ENCODE measurements at places on chromosomes 13 and 19.

DNA sequence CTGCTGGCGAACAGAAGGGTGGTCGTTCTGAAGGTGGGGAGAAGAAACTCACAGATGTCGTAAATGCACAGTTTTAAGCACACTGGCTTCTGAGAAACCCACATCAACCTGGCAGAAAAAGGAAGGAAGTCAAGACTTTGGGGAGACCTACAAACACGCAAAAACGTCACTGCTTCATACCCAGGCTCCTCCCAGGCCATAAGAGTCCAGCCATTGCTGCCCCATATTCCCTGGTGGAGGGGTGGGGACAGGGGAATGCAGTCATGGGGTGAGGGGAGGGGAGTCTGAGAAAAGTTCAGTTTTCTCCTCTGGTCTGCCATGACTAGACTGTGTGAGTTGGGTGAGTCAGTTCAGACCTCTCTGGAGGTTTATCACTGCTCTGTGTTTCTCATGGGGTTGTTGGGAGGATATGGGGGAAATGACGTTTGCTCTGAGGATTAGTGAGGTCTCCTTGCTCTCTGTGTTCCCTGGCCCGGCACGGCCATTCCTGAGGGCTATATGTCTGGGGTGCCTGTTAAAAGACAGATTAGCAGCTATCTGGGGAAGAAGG is 139.0 kb downstream of the FLT1 start:
- no peak for DNase-seq

DNA sequence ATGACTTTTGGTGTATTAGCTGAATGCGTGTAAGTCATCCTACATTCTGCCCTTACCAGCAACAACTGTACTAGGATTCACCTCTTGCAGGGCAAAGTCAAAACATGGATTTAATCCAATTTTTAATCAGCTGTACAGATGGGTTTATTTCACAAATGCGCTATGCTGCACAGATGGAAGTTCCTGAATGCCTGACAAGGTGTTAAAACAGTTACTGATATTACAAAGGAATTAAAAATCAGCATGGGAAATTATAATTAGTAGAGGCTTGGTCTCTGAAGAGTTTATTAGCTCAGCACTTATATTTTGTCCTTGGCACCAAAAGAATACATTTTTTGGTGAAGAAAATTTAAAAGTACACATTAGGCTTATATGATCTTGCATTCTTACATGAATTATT is 448.9 kb downstream of the PCDH9 start:
- no peak for DNase-seq

GRCh38 chr13:103839460-103839859 is 773.2 kb upstream of the SLC10A2 start:
- no peak for DNase-seq

GRCh38 chr19:13932911-13933393 is 5.3 kb downstream of the PODNL1 start:
- DNase-seq = no peak

GRCh38 chr13:48431987-48432615 is 19.2 kb upstream of the LPAR6 start:
- no peak for DNase-seq

DNA sequence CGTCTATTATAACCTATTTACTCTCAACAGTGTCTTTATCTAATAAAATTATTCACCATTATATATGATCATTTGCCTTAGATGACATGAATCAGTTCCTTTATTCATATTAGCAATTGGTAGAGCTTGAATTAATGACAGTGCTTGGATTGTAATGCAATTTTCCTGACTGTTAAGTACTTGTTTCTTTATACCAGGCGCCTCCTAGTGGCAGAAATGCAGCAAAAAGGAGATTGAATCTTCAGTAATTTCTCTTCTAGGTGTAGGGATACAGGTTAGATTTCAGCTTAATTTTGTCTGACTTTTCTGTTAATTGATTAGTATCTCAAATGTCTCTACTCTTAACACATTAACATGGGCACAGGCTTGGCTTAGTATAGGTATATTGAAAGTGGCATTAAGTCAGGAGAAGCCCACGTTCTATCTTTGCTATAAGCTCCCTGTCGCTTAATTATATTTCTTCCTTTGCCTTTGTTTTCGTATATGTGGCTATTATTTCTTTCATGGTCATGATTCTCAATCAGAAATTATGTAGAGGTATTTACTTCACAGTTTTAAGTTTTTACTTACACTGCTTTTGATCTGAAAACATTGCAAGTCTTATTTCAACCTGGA is 9.1 kb upstream of the LHFPL6 start:
- DNase-seq = no peak

GRCh38 chr13:75353781-75354193 is 128.2 kb downstream of the TBC1D4 start:
- DNase-seq = no peak

GRCh38 chr13:65090186-65090585 is 2139.9 kb downstream of the PCDH9 start:
- DNase-seq = no peak

DNA sequence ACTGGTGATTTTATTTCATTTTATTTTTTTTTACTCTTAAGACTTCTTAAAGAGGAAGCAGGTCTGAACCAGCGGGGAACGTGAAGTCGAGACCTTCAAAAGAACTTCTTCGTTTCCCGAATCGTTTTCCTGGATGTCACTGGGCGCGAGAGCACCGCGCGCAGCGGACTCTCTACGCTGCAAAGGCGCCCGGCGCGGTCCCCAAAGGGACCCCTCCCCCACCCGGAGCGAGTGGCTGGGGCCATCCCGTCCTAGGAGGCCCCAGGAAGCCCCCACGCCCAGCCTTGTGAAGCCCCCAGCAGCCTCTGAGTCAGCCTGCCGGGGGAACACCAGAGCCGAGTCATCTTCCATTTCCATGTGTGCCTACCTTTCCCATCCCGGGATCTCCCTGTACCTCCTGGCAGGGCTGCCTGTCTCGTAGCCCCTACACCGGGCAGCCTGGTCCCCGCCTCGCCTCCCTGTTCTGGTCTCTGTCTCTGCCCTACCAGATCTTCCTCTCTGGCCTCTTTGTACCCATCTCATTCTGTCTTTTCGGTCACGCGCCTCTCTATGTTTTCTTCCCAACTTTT is 608 bp downstream of the CD70 start:
- DNase-seq = no peak

DNA sequence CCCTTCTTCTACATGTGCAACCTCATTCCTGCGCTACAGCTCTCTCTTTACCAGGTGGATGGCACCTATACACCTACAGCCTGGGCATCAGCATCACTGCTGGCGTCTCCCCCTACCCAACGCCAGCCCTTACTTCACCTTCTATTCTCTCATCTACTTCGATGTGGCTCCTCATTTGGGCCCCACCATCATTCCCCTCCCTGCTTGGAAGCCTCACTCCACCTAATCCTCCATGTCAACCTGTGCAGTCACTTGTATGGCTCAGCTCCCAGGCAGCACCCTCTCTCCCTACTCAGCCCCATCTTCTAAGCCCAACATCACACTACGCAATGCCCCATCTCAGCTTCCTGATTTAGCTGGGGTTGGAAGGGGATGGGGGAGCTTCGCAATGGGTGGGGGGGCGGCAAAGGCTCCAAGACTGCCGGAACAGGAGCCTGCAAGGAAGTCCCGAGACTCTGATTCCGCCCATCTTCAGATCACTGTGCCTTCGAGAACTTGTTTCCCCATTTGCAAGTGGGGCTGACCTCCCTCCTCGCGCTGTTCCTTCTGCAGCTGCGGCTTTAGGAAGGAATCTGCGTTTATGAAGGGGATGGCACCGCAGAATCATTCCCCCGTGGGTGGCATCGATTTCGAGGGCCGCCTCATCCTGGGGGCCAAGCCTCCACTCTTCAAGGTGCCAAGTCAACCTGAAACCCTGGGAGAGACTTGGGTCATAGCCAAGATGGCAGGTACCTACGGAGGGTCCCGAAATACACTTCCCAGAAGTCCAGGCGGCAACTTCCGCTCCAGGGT is 913 bp downstream of the MZF1 start:
- DNase-seq = no peak

- DNase-seq = no peak
Measured at GRCh38 chr13:31227063-31227462, 27.3 kb downstream of the B3GLCT start.

GRCh38 chr13:77386880-77387606 is 60.1 kb upstream of the MYCBP2 start:
- DNase-seq = no peak

DNA sequence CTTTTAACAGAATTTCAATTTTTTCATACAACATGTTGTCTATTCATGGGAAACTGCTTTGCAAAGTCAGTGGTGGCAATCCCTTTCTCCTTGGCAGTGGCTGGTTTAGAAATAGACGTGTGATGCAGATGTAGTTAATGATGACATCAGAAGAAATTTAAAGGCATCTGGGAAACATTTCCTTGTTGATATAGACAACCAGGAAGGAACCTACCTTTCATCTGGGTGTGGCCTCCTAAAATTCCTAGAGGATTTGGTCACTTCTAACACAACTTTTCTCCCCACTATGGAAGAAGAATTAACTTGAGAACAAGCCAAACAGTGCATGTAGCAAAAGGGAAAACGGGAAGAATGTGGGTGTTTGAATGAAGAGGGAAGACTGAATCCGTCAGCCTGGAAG is 102.8 kb downstream of the EFNB2 start:
- no peak for DNase-seq

DNA sequence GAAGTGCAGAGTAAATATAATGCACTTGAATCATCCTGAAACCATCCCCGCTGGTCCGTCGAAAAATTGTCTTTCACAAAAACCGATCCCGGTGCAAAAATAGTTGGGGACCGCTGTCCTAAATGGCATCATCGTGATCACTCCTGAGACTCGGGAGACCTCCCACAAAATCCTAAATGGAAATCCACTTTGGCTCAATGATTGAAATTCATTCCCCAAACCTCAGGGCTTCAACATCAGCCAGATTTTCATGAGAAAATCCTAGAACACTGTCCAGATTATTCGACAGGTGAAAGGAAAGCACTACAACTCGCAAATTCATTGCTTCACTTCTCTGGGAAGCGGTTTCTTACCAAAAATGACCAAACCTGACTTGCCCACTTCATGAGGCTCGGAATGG is 335.3 kb upstream of the ZNF507 start:
- no peak for DNase-seq

DNA sequence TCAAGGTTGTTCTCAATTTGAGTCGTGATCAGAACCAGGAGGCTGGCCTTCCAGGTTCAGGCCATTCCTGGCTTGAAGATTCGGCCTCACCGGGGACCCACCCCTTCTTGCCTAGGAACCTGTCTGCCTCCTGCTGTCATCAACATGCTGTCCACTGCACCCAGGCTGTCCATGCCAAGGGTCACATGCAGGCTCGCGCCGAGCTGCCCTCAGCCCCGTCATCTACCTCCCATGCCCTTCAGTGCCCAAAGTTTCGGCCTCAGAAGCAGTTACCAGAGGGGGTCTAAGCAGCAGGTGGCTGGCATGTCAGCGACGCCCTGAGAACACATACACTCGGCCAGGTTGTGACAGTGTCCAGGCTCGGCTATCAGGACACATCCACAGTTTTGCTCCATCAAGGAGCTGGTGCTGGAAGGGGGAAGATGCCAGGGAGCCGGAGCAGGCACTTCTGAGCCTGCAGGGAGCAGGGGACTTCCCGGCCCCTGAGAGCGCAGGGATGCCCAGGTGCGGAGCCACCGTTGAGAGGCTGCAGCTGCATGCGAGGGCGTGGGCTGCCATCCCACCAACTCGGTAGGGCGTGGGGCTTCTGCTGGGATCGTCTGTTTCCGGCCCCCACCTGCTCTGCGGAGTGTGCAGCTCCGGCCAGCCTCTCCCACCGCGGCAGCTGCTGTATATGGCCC is 590.9 kb upstream of the SLITRK5 start:
- no peak for DNase-seq

DNA sequence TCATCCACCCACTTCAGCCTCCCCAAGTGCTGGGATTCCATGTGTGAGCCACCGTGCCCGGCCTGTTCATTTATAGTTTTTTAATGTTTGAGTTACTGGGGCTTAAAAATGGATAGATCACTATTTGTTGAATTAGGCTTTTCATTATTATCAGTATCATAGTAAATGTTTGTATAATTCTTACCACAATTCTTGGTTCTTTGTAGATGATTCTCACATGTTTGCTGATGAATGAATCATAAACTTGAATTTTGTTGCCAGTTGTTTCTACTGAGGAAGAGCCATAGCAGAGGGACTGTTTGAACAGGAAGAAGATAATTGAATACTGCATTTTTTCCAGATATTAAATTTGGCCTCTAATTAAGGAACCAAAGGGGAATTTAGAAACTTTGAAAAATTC is 2.6 kb upstream of the LPAR6 start:
- DNase-seq = no peak

- no peak for DNase-seq
Measured at GRCh38 chr19:8566855-8567254, 10.4 kb downstream of the MYO1F start.

GRCh38 chr13:100694722-100695508 is 20.3 kb upstream of the TMTC4 start:
- no peak for DNase-seq

DNA sequence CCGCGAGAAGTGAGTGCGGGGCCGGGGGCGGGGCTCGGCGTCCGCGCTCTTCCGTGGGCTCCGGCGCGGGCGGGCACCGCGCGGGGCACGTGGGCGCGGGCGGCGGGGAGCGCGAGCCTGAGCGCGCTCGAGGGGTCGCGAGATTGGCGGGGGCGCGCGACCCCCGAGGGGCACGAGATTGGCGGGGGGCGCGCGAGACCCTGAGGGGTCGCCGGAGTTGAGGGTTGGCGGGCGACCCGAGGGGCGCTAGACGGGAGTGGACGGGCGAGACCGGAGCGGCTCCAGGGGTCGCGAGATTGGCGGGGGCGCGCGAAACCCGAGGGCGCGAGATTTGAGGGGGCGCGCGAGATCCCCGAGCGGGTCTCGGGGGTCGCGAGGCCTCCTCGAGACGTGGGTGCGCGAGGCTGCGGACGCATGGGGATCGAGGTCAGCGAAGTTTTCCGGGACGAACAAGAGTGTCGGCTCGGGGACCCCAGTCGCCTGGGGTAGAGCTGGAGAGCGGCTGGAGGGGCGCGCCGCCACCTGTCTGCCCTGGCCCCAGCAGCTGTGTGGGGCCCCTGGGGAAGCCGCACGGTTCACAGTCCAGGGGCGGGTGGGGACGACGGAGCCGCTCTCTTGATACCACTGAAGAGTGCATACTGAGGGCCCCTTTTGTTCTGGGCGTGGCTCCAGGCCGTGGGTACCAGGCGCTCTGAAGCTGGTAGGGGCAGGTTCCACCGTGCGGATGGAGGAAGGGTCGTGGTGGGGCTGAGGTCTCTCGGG is 682 bp downstream of the SSBP4 start:
- DNase-seq = no peak

- no peak for DNase-seq
Measured at GRCh38 chr13:109439813-109440212, 346.6 kb downstream of the IRS2 start.

- no peak for DNase-seq
Measured at GRCh38 chr19:5115771-5116202, 146.9 kb downstream of the KDM4B start.

All from esophagus squamous epithelium (tissue), 5 donors.